ENCODE measurements at places on chromosomes 2 and 18.

DNA sequence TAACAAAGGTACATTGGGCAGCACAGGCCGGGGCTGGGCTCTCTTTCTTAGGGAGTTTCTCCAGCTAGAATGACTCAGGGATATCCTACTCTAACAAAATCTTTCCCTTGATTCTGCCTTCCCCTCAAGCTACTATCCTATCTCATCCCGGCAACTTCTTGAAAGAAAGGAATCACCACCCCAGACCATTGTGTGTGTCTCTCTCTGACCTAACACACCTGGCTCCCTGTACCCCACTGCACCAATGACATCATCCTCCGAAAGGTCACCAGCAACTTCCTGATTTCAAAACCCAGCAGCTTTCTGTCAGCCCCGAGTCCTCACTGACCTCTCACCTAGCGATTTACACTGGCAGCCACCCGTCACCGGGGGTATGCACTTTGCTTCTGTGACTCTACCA lies 72.1 kb upstream of the MAP4K4 start:
- DNase-seq: no peak

DNA sequence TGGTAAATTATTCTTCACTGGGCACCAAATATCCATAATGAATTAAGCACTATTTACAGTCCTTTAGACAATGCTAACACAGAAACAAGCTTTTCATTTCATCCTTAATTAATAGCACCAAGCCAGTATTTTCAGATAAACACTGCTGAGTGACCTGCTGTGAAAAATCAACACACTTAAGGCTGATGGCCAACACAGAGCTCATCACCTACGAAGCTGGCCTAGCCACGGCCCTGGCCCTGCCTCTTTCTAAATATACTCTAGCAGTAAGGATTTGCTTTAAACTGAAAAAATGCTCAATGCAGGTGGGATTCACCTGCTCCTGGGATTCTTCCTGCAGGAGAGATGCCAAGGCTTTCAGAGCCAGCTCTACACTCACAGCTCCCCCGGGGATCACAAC lies 18.4 kb downstream of the CYB5A start:
- DNase-seq: no peak

GRCh38 chr2:203683932-203684556 lies 22.4 kb upstream of the CD28 start:
- DNase-seq: no peak

GRCh38 chr2:20170704-20171250 lies 54.2 kb downstream of the SDC1 start:
- no peak for DNase-seq

DNA sequence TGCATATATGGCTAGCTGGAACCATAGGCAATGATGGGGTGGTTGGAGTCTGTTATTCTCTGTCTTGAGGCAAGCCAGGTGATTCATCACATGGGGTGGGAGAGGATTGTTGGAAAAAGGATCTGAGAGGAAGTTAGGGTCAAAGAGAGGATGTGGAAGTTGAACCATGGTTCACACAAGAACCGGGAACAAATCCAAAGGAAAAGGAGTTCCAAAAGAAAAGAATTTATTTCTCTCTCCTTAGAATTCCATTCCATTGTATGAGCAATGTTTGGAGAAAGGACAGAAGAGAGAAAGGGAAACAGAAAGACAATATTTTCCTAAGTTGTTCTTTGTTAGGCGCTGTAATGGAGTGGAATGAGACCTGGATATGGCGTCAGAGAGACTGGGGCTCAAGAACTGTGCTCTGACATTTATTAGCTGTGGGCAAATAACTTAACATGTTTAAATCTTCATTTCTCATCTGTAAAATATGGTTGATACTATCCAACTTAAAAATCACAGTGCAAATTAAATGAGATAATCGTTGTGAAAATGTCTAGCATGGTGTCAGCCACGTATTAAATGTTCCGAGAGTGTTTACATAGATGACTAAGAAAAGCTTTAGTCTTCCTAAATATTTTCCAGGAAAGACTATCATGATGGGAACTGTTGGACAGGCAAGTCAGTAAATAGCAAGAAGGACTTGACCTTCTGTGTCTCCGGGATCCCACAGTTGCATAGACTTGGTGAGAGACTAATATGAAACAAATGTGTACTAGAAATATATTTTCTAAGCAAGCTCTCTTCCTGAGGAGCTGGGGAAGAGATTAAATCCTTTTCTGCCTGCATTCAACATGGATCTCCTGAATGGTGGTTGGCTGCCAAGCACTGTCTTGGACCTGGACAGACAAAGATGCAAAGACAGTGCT lies 71.4 kb downstream of the TRIB2 start:
- no peak for DNase-seq

GRCh38 chr2:174610243-174610995 lies 12.8 kb upstream of the WIPF1 start:
- no peak for DNase-seq

DNA sequence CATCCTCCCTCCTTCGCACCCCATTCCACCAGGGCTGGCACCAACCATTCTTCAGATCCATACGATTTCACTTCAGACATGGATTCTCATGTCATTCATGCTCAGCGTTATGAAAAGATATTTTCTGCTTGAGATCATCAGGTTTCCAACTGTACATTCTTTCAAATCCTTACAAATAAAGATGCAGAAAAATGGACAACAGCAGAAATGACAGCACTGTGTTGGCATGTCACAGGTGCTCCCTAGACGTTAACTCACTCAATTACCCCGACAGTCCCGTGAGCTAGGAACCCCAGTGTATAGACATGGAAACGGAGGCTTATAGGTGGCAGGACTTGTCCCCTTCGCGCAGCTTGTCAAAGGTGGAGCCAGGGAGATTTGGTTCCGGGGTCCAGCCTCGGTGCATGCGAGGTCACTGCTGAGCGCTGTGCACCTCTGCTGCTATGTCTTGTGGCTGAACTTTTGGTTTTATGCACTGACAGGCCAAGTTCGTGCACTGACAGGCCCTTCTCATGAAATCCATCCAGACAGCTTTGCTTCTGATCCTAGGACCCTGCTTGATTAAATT lies 17.7 kb downstream of the FHL2 start:
- no peak for DNase-seq

DNA sequence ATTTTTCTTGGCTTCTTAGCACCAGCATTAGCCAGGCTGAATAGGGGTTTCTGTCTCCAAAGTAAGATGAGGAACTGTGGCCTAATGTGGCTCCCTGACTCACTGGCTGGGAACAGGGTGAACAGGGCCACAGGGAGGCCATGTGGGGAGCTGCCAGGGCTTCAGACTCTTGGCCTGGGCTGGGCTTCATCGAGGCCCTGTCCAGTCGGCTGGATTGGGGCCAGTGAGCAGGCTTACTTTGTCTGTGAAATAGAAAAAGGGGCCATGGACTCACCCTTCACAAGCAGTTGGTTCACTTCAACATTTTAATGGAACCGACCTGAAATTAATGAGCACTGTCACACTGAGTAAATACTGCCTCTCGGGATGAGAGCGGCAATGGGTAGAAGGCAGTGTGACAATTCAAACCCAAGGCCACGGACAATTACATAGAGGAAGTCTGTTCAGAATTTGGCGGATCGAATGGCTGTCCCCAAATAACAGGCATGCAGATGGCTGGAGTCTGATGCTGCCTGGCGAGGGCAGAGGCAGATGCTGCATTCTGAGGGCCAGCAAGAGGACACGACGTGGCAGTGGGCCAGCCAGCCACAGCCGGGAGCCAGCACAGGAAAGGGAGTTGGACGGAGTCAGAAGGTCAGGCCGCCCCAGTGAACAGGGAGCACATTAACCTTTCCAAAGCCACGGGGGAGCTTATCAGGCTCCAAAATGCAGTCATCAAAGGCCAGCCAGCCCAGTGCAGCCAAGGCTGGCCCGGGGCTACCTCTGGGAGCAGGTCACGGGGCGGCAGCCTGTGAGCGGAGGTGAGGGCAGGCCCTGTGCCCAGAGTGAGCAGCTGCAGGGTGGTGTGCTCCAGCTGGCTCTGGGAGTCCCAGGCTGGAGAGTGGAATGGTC lies 146.6 kb upstream of the REV1 start:
- DNase-seq: peak; percentile 32
